ENCODE measurements at places on chromosomes 7 and 10.

- DNase-seq = no peak
These were observed 54.5 kb downstream of the PARD3 start for GRCh38 chr10:34760606-34761005.

GRCh38 chr10:127293640-127294039 is 97.2 kb upstream of the INSYN2A start:
- DNase-seq = no peak

GRCh38 chr7:90387470-90388240 is 15.6 kb upstream of the CLDN12 start:
- DNase-seq = no peak

DNA sequence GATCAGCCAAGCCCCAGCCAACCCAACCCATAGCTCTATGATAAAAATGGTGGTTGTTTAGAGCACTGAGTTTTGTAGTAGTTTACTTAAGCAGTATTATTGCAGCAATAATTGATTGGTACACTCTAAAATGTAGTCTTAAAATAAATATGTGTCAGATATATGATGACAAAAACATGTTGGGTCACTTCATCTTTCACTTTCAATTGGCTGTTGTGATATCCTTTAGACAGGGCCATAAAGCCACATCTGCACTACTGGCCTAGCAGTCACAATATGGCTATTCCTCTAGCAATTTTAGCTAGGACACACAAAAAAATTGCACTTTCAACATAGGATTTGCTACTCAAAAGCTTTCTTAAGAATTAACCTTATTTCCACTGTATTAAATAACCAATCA is 5.9 kb upstream of the CAV1 start:
- no peak for DNase-seq

- DNase-seq = no peak
These were observed 479.9 kb upstream of the AKR1E2 start for GRCh38 chr10:4345877-4346646.

- no peak for DNase-seq
These were observed 122.2 kb downstream of the PCLO start for GRCh38 chr7:83040484-83040883.

DNA sequence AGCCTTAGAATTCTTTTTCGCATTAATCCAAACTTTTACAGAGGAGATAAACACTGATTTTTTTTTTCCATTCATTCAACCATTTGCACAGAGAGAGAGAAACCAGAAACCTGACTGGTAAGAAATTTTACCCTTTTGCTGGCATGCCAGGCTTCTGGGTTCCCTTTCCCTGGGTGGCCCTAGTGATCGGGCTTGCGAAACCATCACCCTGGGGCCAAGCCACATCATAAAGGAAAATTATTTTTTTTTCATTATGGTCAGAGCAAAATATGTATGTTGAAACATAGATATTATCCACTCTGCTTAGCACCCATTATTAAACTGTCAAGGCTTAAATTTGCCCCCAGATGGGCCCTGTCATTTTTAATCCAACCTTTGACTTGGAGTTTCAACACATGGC is 55.4 kb upstream of the INHBA start:
- DNase-seq = no peak

DNA sequence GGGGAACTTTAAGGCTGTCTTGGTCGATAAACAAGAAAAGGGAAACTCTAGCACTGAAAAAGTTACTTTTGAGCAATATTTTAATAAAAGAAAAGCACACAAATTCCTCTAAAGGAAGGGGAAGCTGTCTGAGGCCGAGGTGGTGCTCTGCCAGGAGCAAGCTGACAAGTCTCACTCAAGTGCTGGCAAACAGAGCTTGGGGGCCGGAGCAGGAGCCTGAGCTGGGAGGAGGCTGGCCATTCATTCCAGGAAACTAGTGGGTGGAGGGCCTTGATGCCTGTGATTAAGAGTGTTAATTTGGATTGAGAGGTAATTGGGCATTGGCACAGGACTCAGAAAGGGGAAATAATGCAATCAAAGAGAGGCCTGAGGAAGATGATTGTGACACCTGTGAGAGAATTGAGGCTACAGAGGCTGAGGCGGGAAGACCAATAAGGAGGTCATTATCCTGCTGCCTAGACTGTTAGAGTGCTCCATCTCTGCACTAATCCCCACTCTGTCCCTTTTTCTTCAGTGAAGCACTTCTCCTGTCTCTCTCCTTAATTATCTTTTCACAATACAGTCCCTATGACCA is 154.9 kb upstream of the COL1A2 start:
- DNase-seq = no peak

GRCh38 chr7:97130417-97131139 is 13.1 kb downstream of the SDHAF3 start:
- DNase-seq = peak; percentile 50

DNA sequence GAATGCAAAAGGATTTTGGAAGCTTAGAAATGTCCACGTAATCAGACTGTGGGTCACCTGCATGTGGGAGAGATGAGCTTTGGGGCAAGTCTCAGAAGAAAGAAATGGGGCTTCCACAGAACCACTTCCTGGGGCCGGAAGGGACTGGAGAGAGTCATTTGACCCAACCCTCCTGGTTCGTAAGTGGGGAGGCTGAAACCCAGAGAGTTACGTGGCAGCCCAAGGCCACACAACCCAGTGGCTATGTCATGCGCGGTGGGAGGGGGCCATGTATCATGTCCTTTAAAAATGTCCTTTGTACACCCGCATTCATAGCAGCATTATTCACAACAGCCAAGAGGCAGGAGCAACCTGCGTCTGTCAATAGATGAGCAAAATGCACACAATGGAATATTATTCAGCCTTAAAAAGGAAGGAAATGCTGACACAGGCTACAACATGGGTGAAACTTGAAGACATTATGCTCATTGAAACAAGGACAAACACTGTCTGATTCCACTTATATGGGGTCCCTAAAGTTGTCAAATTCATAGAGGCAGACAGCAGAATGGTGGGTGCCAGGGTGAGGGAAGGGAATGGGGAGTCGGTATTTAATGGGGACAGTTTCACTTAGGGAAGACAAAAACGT is 15.1 kb downstream of the CAMK2B start:
- no peak for DNase-seq

DNA sequence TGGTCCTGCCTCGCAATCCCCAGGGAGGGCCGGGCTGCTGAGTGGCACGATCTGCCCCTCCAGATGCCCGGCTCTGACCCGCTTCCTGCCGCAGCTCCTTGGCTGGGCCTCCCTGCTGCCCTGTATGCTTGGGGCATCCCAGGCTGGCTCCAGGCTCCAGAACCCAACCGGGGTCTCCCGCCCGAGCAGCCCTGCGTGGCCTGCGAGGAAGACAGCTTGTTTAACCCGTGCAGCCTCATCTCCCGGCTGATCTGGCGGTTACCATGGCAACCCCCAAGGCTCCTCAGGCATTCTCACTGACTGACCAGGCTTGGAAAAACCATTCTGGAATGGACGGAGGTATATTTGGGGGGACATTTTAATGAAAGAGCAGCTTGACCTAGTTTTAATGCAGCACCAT is 232.4 kb upstream of the MYO3A start:
- peak; percentile 58 for DNase-seq

GRCh38 chr10:112615269-112615668 is 168.3 kb downstream of the VTI1A start:
- no peak for DNase-seq

DNA sequence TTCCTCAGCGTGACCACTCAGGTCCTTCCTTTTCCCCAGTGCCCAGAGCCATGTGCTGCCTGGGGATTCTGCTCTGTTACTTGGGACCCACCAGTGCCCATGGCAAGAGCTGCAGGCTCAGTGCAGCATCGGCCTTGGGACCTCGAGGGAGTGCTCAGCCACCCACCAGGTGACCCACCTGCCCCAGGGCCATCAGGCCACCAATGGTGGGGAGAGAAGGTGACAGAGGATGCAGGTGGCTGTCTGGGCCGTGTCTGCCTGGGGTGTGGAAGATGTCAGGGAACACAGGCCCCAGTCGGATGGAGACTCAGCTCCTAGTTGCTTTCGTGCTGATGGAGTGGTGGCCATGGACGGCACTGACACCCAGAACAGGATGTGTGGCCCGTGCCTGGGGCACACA is 104.7 kb upstream of the FAM20C start:
- no peak for DNase-seq

DNA sequence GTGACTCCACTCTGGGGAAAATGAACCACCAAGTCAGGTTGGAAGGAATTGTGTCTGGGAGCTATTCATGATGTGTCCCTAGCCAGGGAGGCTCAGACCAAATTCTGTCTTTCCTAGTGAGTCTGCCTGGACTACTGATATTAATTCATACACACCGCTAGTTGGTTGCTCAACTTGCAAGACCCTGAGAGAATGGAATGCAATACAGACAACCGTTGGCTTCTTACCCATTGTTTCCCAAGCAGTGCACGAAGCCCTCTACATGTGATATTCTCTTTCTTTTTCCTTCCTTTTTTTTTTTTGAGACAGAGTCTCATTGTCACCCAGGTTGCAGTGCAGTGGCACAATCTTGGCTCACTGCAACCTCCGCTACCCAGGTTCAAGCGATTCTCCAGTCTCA is 19.4 kb upstream of the SRGN start:
- DNase-seq = no peak

- no peak for DNase-seq
These were observed 33.3 kb downstream of the DDC start for GRCh38 chr7:50531928-50532327.

DNA sequence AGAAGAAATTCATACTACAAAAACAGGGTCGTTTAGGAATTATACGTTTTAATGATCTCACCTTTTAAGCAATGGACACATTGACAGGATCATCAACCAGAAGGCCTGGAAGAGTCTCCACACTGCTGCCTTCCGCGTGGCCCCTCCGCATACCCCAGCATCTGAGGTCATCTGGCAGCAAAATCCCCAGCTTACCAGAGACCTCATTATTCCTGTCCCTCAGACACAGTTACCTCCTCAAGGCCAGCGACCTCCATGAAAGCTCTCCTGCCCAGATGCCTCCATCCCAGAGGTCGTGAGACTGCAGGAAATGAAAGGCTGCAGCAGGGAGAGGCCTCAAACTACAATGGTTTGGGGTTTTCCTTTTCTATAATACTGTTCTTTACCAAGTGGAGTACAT is 14.8 kb upstream of the GSAP start:
- no peak for DNase-seq

- no peak for DNase-seq
These were observed 262.2 kb downstream of the ADARB2 start for GRCh38 chr10:1475098-1475591.

DNA sequence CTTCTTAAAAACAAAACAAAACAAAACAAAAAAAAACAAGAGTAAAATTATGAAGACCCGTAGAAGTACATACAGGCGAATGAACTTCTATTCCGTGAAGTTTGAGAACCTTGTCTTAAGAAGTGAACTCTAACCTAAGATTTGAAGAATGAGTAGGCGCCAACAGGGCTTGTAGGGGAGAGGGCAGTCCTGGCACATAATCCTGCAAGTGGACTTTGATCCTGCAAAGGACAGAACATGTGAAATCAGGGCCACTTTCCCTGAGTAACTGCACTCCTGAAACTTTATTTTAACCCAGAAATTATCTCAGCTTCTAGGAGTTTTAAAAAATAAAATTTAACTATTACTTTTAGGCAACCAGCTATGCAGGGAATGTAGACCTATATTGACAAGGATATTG is 62.0 kb downstream of the GNAT3 start:
- DNase-seq = no peak

DNA sequence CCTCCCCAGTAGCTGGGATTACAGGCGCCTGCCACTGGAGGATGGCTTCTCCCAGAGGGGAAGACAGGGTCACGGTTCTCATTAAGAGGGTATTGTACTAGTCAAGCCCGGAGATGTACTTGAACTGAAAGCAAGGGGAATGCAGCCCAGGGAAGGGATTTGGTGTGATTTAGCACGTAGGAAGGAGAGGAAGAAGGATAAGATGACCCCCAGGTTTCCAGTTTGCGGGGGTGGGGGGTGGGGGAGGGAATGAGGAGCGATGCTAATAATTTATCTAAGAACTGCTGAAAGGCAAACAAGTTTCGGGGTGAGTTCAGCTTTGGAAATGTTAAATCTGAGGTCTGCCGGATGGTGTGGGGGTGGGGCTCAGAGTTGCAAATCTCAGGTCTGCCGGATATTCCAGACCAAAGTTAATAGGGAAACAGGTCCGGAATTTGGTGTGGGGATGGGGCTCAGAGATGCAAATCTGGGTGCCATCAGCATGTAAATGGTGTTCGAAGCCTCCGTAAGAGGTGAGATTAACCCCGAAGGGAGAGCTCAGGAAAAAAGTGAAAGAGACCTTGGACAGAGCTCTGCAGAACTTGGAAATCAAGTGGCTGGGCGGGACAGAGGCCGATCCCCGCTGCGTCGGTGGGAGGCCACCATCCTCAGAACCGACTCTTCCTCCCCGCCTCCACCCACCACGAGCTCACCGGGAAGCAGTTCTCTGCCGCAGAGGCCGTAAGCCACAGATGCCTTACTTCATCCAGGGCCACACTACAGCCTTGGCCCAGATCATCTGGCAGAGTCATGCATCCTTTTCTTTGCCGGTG is 1.6 kb upstream of the SEPHS1 start:
- peak; percentile 96 for DNase-seq
